ENCODE measurements at places on chromosomes 2 and 18.

- DNase-seq = no peak
- H3K27ac ChIP-seq = peak overlapping the region; percentile 96
- H3K4me1 ChIP-seq = peaks cover 55% of the 10 kb centered on the region
- no peaks in the 10 kb centered on the region for H3K27me3 ChIP-seq
- H3K4me3 ChIP-seq = peak overlapping the region; percentile 95
- H3K36me3 ChIP-seq = peaks cover 43% of the 10 kb centered on the region
Measured at GRCh38 chr2:157444641-157445040, 752 bp upstream of the CYTIP start.

- H3K36me3 ChIP-seq = no peaks in the 10 kb centered on the region
- no peak overlapping the region for H3K27ac ChIP-seq
- no peaks in the 10 kb centered on the region for H3K4me1 ChIP-seq
- H3K4me3 ChIP-seq = no peak overlapping the region
- H3K27me3 ChIP-seq = peaks cover 31% of the 10 kb centered on the region
- DNase-seq = no peak
Measured at GRCh38 chr2:45190481-45190942, 181.3 kb upstream of the SIX2 start.

DNA sequence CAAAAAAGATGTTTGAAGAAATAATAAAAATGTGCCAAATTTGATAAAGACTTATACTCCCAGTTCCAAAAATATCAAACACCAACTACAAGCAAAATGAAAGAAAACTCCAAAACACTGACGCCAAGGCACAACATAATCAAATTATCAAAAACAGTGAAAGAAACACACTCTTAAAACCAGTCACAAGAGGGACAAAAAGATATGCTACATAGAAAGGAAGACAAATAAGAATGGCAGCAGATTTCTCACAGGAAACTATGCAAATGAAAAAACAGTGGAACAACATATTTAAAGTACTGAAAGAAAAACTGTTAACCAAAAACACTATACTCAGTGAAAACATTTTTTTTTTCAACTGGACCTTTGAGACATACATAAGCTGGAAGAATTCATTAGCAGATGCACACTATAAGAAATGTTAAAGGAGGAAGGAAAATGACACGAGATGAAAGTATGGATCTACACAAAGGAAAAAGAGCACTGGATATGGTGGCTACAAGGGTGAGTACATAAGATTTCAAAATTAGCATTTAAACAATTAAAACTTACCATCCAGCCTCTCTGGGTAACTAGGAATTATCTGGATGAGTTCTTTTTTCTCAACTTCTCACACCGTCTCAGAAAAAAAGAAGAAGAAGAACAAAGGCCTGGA lies 94.0 kb upstream of the ACVR1C start:
- H3K4me3 ChIP-seq = no peak overlapping the region
- no peak overlapping the region for H3K27ac ChIP-seq
- no peaks in the 10 kb centered on the region for H3K4me1 ChIP-seq
- H3K27me3 ChIP-seq = no peaks in the 10 kb centered on the region

DNA sequence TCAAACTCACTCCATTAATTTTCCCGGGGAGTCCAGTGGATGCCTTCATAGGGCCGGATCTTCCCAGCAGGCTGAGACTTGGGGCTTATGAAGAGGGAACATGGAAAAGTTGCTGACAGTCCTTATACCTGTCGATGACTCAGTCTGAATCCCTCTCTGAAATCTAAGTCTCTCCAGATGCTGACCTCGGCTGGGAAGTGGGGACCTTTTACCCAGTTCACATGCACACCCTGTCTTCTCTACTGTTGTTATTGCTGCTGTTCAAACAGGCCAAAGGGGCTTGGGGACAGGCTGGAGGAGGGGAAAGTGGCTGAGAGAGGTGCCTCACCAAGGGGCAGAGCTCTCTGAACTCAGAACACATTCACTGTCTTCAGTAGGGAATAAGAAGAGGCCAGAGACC lies 4.1 kb upstream of the TNP1 start:
- no peaks in the 10 kb centered on the region for H3K36me3 ChIP-seq
- H3K4me1 ChIP-seq = no peaks in the 10 kb centered on the region
- no peaks in the 10 kb centered on the region for H3K27me3 ChIP-seq
- H3K27ac ChIP-seq = no peak overlapping the region

GRCh38 chr2:96423291-96423690 lies 81.9 kb downstream of the NEURL3 start:
- H3K27ac ChIP-seq = no peak overlapping the region
- H3K4me3 ChIP-seq = no peak overlapping the region
- no peaks in the 10 kb centered on the region for H3K36me3 ChIP-seq
- peaks cover 52% of the 10 kb centered on the region for H3K27me3 ChIP-seq
- H3K4me1 ChIP-seq = no peaks in the 10 kb centered on the region
- no peak for DNase-seq
